Spleen (tissue), 13 donors: ENCODE measurements at places on chromosomes 13 and 19. TPM values are rescaled to one million over a fixed set of nuclear protein-coding genes. Genes with fewer than 3 reads are reported as not detected.

DNA sequence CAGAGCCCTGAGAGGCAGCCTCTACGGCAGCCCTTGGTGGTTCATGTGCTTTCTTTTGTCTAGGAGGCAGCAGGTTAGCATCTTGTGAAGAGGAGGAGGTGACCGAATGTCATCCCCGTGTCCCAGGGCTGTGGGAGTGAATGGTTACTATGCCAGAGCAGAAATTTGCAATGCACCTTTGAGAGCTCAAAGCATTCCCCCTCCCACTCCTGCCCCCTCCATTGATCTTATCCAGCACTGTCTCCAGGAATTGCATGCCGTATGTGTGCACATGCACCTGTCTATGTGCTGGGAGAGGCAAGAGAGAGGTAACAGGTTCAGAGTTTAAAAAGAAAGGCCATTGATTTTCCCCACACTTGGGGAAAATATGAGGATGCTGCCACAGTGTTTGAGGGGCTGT lies 10.2 kb downstream of the RASL11A start:
- H3K36me3 ChIP-seq: no peaks in the 10 kb centered on the region
- no peak overlapping the region for H3K27ac ChIP-seq
- peaks cover under 1% of the 10 kb centered on the region for H3K27me3 ChIP-seq
- H3K4me1 ChIP-seq: no peaks in the 10 kb centered on the region
- no peak for DNase-seq

The CCDC124 gene
- 41.2 TPM for total RNA-seq

DNA sequence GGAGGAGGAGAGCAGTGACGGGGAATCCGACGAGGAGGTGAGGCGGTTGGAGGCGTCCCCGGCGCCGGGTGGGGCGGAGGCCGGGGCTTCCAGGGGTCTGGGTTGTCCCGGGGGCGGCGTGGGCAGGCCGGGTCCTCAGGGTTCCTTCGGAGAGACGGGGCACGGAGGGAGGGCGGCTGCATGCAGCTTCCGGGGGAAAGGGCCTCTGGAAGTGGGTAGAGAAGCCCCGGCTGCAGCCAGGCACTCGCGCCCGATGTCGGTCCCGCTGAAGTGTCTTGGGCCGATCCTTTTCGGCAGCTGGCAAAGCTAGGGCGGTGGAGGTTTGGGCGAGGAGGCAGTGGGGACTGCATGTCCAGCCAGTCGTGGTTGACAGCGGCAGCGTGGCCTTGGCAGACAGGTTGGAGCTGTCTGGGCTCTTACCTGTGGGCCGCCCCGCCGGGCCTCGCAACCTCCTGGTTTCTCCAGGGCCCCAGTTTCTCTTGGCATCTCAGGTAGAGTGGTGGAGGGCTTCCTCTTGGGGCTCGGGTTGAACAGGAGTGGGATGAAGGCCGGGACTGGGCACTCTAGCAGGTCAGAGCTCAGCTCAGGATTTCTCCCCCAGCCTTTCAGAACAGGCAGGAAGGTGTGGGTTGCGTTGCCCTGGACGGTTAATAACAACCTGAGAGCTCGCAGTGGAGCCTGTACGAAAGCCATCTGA lies 690 bp downstream of the KMT2B start:
- peaks cover 87% of the 10 kb centered on the region for H3K4me1 ChIP-seq
- DNase-seq: peak; percentile 93
- H3K27me3 ChIP-seq: no peaks in the 10 kb centered on the region
- peak overlapping the region; percentile 89 for H3K27ac ChIP-seq
- H3K36me3 ChIP-seq: peaks cover 40% of the 10 kb centered on the region
- H3K4me3 ChIP-seq: peak overlapping the region; percentile 88

GRCh38 chr19:32196690-32197420 lies 148.6 kb upstream of the ZNF507 start:
- no peak overlapping the region for H3K27ac ChIP-seq
- H3K36me3 ChIP-seq: no peaks in the 10 kb centered on the region
- no peak overlapping the region for H3K4me3 ChIP-seq
- peak; percentile 24 for DNase-seq
- no peaks in the 10 kb centered on the region for H3K27me3 ChIP-seq

The CBY2 gene
- total RNA-seq: not detected

The MAMSTR gene
- total RNA-seq: 3.6 TPM

- peak overlapping the region; percentile 100 for H3K27ac ChIP-seq
- H3K4me3 ChIP-seq: no peak overlapping the region
- peak; percentile 77 for DNase-seq
These were observed 1.6 kb downstream of the ZNF837 start for GRCh38 chr19:58379246-58379645.

- H3K4me1 ChIP-seq: no peaks in the 10 kb centered on the region
- no peak overlapping the region for H3K27ac ChIP-seq
- H3K36me3 ChIP-seq: no peaks in the 10 kb centered on the region
- H3K27me3 ChIP-seq: no peaks in the 10 kb centered on the region
These were observed 934.8 kb upstream of the SPRY2 start for GRCh38 chr13:81275666-81276258.

The IZUMO2 gene
- not detected for total RNA-seq

DNA sequence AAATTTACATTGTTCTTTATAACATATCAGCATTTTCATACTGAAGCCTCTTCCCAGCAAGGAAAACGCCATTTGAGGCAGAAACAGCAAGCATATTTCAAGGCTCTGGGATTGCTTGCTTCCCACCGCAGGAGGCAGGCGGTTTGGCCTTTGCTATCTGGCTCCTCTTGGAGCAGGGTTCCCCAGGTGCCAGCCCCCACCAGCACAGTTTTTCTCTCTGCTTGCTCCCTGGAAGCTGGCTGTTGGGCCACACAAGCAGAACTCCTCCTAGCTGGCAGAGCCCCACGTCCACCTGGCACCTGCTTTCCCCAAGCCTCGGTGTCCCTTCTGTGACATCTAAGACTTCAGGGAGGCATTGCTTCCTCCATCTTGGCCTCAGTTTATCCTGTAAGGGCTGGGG lies 16.7 kb downstream of the GATAD2A start:
- no peaks in the 10 kb centered on the region for H3K36me3 ChIP-seq
- H3K27me3 ChIP-seq: no peaks in the 10 kb centered on the region
- no peak overlapping the region for H3K27ac ChIP-seq
- peaks cover 81% of the 10 kb centered on the region for H3K4me1 ChIP-seq
- no peak overlapping the region for H3K4me3 ChIP-seq

The VSIG10L gene
- 1.2 TPM for total RNA-seq

GRCh38 chr19:43457809-43458208 lies 7.6 kb downstream of the LYPD3 start:
- H3K27me3 ChIP-seq: no peaks in the 10 kb centered on the region
- H3K27ac ChIP-seq: no peak overlapping the region
- H3K36me3 ChIP-seq: no peaks in the 10 kb centered on the region
- H3K4me1 ChIP-seq: no peaks in the 10 kb centered on the region
- H3K4me3 ChIP-seq: no peak overlapping the region

The SULT2A1 gene
- total RNA-seq: not detected

- H3K4me3 ChIP-seq: no peak overlapping the region
- no peaks in the 10 kb centered on the region for H3K27me3 ChIP-seq
- H3K27ac ChIP-seq: no peak overlapping the region
- no peak for DNase-seq
- no peaks in the 10 kb centered on the region for H3K36me3 ChIP-seq
- H3K4me1 ChIP-seq: no peaks in the 10 kb centered on the region
These were observed 110.8 kb upstream of the POSTN start for GRCh38 chr13:37709318-37709717.

DNA sequence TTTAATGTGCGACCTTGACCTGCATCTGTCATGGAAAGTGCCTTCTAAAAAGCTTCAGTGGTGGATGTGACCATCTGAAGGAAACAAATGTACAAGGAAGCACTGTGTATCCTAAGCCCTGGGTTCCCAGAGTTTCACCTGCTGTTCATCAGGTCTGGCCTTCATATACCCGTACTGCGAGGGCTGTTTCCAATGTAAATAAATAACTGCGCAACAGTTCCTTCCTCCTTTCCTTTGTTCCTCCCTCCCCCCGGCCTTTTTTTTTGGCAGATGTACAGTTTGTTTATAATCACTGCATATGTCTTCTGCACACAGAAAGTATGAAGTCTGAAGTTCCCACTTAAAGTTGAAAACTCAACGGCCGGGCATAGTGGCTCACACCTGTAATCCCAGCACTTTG lies 5.2 kb downstream of the FAAP24 start:
- peaks cover 6% of the 10 kb centered on the region for H3K4me1 ChIP-seq
- DNase-seq: no peak
- no peaks in the 10 kb centered on the region for H3K27me3 ChIP-seq
- peak overlapping the region; percentile 24 for H3K27ac ChIP-seq
- no peak overlapping the region for H3K4me3 ChIP-seq
- no peaks in the 10 kb centered on the region for H3K36me3 ChIP-seq

- peak; percentile 98 for DNase-seq
- peak within 1 kb of the TSS; percentile 90 for H3K4me3 ChIP-seq
- H3K27me3 ChIP-seq: no peaks in the 10 kb centered on the region
These were observed at the start of gene ZSCAN22 for GRCh38 chr19:58326914-58327726. Gene ZSCAN22 (plus strand): TSS chr19:58326994. CDS start chr19:58334803, 7,809 bp downstream.
